ENCODE measurements at places on chromosomes 6 and 20. TPM values are rescaled to one million over a fixed set of nuclear protein-coding genes. Genes with fewer than 3 reads are reported as not detected.
A peak's percentile ranks its signal among the peaks of the same experiment; 100 is the strongest.

GRCh38 chr6:169251822-169252504, 1.7 kb downstream of the THBS2 start:
- DNase-seq, result peak; percentile 27

GRCh38 chr20:50487397-50487796, 22.8 kb upstream of the PTPN1 start:
- DNase-seq, result no peak

- DNase-seq, result no peak
Measured at GRCh38 chr20:16488086-16488485, 85.2 kb downstream of the KIF16B start.

GRCh38 chr6:30842754-30843610, 41.3 kb upstream of the DDR1 start:
- DNase-seq, result no peak

PSMB1 gene
- 922 TPM for total RNA-seq

FAM83D gene
- total RNA-seq, result 102 TPM

SOX12 gene
- 5.1 TPM for total RNA-seq
